ENCODE measurements at places on chromosomes 13 and 19. TPM values are rescaled to one million over a fixed set of nuclear protein-coding genes. Genes with fewer than 3 reads are reported as not detected.

Gene PSG6
- not detected for polyA plus RNA-seq

Gene KCNK6
- polyA plus RNA-seq: 1.1 TPM

Gene SLC25A41
- polyA plus RNA-seq: not detected

Gene PSG3
- not detected for polyA plus RNA-seq

Gene SLC8A2
- polyA plus RNA-seq: 0.12 TPM

Gene ZNF266
- 17.7 TPM for polyA plus RNA-seq

Gene NLRP7
- not detected for polyA plus RNA-seq

Gene MADCAM1
- 0.17 TPM for polyA plus RNA-seq

Gene ZNF358
- 1.7 TPM for polyA plus RNA-seq

Gene LRP3
- not detected for polyA plus RNA-seq

Gene KCNC3
- polyA plus RNA-seq: not detected

Gene CD37
- 148 TPM for polyA plus RNA-seq

Gene SPC24
- not detected for polyA plus RNA-seq

Gene CEACAM7
- not detected for polyA plus RNA-seq

Gene ZFR2
- polyA plus RNA-seq: 2.9 TPM

Gene PGLYRP1
- polyA plus RNA-seq: not detected

Gene PRTN3
- polyA plus RNA-seq: not detected

Gene IZUMO2
- not detected for polyA plus RNA-seq

Gene SKA3
- polyA plus RNA-seq: 0.06 TPM

Gene ACP5
- polyA plus RNA-seq: 8.4 TPM

Gene SERPINE3
- polyA plus RNA-seq: not detected

Gene COL5A3
- not detected for polyA plus RNA-seq

Gene APBA3
- polyA plus RNA-seq: 33.0 TPM

Gene MBD3L2
- not detected for polyA plus RNA-seq

Gene REEP6
- polyA plus RNA-seq: 4.7 TPM

Gene CCDC97
- 24.6 TPM for polyA plus RNA-seq

Gene OR7D2
- not detected for polyA plus RNA-seq

Gene ICAM4
- not detected for polyA plus RNA-seq

Gene ZNF426
- 15.8 TPM for polyA plus RNA-seq

Gene SIAH3
- not detected for polyA plus RNA-seq

Gene CSNK1G2
- 26.4 TPM for polyA plus RNA-seq

Gene ONECUT3
- polyA plus RNA-seq: not detected

Gene ADGRE2
- not detected for polyA plus RNA-seq

Gene HCST
- polyA plus RNA-seq: 1,469 TPM

Gene ZNF525
- 17.1 TPM for polyA plus RNA-seq

Gene SPACA6
- polyA plus RNA-seq: 3.5 TPM

Gene ZNF415
- 0.92 TPM for polyA plus RNA-seq

Gene ATP8B3
- polyA plus RNA-seq: 0.59 TPM

Gene CCDC169
- polyA plus RNA-seq: not detected

Gene ZBTB32
- polyA plus RNA-seq: 0.43 TPM

Gene LILRB1
- polyA plus RNA-seq: 0.15 TPM

Gene CAPN12
- polyA plus RNA-seq: 4.6 TPM

Gene DHRS12
- 33.2 TPM for polyA plus RNA-seq

Gene ARRDC5
- 5.9 TPM for polyA plus RNA-seq

Gene GPR4
- not detected for polyA plus RNA-seq

Gene PLIN5
- polyA plus RNA-seq: 0.90 TPM

Gene LIM2
- not detected for polyA plus RNA-seq

Gene ATP1A3
- polyA plus RNA-seq: 2.8 TPM

Gene MEIOSIN
- not detected for polyA plus RNA-seq

Gene SLC27A1
- polyA plus RNA-seq: 14.6 TPM

Gene CEACAM3
- polyA plus RNA-seq: not detected

Gene CGB1
- not detected for polyA plus RNA-seq

Gene ZNF773
- 8.7 TPM for polyA plus RNA-seq

Gene CLEC11A
- polyA plus RNA-seq: 15.8 TPM

Gene NDFIP2
- 0.57 TPM for polyA plus RNA-seq

Gene CABP5
- polyA plus RNA-seq: not detected

Gene KLK4
- not detected for polyA plus RNA-seq
